ENCODE measurements at places on chromosomes 2 and 18.

GRCh38 chr2:134282629-134283400 is 28.9 kb downstream of the MGAT5 start:
- DNase-seq = no peak

- peak; percentile 10 for DNase-seq
These were observed 18.7 kb upstream of the NUP35 start for GRCh38 chr2:183105402-183106134.

DNA sequence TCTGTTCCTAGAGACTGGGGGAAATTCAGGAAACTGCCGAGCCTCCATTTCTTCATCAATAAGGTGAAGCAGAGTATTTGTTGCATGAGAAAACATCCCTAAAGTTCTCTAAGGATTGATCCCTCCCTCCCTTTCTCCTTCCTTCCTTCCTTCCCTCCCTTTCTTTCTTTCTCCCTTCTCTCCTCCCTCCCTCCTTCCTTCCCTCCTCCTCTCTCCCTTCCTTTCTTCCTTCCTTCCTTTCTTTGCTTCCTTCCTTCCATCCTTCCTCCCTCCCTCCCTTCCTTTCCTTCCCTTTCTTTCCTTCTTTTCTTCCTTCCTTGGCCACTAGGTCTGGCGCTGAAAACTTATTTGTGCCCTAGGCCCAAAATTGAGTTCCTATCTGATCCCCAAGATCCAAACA is 47.2 kb upstream of the PMAIP1 start:
- DNase-seq = no peak

- no peak for DNase-seq
These were observed 1311.1 kb upstream of the NRXN1 start for GRCh38 chr2:52343010-52343409.

DNA sequence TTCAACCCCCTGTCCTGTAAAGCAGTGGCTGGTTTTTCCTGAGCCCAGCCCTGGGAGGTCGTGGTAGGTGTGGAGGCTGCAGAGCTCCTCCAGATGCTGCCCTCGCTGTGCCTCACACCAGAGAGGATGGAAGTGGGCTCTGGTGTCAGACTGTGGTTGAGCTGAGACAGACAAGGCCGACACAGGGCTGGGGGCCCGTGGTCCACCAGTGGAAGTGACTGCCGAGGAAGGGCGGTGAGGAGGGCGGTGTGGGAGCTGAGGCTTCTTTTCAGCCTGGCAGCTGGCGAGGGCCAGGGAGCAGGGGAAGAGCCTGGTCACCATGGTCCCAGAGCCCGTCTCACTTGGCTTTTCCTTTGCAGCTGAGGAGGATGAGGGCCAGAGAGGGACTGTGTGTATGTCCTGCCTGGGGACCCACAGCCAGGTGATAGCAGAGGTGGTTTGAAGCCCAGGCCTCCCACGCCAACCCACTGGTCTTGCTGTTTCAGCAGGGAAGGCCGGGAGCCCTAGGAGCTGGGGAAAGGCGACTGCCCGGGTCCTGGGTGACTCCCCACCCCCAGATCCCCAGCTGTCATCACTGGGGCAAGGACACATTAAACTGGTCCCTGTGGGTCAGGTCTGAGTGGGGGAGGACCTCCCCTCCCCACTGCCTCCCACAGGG is 8.5 kb downstream of the SFTPB start:
- DNase-seq = no peak

DNA sequence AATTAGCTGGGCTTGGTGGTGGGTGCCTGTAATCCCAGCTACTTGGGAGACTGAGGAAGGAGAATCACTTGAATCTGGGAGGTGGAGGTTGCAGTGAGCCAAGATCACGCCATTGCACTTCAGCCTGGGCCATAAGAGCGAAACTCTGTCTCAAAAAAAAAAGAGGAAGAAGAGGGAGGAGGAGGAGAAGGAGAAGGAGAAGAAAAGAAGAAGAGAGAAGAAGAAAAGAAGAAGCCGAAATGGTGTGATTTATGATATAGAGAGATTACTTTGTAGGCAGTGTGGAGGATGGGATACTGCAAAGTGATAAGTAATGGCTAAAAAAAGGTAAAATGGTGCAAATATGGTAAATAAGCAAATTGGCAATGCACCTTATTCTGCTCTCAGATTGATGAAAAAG is 25.1 kb downstream of the THNSL2 start:
- DNase-seq = no peak

DNA sequence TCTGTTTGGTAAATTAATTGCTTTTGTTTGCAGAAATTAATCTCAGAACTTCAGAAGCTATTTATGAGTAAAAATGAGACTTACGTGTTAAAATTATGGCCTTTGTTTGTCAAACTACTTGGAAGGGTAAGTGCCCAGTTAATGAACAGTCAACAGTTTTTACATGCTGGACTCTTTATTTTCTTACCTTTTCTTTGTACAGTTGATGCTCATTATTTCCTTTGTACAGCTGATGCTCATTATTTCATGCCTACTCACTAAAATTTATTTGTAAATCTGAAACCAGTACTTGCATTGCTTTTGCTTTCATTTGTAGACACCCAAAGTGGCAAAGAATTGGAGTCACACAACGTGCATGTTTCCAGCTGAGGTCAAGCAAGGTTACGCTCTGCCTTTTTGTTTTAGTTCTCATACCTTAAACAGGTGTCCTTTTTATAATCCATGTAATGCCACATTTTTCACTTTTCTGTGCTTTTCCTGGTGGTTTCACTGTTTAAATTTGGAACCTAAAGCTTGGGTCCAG is 13.3 kb downstream of the RIF1 start:
- DNase-seq = no peak

GRCh38 chr2:70247364-70248180 is 856 bp downstream of the TIA1 start:
- DNase-seq = peak; percentile 20

DNA sequence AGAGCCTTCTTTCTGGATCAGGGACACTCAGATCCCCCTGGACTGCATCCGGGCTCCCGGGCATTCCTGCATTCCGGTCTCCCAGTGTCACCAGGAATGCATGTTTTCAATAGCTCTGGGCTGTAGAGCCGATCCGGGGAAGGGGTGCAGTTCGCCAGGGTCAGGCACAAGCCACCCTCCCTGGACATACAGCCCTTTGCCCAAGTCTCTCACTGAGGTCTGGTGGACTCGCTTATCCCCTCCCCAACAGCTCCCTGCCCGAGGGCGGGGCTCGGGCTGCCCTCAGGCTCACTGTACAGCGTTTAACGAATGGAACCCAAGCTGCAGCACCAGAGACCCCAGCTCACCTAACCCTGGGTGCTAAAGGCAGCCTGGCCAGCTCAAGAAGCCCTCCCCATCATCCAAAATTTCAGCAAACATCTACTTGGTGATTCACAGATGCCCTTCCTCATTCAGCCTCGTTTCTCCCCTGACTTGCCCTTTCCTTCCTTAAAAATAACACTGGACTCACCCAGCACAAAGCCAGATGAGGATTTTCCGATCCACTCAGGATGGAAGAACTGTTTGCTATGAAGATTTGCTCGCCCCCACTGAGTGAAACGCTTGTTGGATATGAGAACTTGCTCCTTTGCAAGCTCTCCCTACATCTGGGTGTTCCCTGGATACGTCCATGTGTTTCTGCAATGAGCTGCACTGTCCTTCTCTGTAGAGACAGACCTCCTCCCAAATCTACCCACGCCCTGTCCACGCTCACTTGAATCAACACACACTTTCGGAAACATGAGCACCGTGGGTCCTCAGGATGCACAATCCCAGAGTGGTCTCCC is 58.1 kb downstream of the PXDN start:
- DNase-seq = peak; percentile 29

DNA sequence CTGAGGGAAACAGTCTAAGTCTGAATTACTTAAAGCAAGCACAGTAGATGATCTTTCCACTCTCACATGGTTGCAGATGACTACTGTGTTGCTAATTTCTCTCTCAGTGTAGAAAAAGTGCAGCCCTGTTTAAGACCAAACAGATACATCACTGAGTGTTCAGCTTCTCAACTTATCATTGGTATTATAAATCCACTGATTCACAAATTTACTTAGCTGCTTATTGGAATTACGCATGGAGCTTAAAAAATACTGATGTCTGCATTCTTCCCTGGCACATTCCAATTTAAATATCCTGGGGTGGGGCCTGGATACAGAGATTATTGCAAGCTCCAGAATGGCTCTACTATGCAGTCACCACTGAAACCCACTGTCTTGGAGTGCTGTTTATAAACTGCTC is 411.2 kb downstream of the RND3 start:
- DNase-seq = peak; percentile 55

GRCh38 chr2:241762321-241762932 is 14.2 kb upstream of the GAL3ST2 start:
- no peak for DNase-seq

DNA sequence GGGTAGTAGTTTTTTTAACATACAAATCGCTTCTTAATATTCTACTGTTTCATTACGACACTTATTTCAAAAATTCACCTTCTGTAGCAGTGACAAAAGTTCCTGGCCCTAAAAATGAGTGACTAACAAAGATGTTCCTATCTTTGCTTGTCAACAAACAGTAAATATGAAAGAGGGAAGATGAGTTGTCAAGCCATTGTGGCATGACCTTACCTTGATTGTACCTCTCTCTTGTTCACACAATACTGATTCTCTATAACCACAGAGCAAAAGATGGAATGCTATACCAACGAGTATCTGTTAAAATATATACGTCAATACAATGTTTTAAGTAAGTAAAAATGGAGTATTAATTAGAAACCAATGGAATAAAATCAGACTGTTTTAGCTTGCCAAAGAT is 14.7 kb upstream of the GCG start:
- DNase-seq = no peak

- DNase-seq = no peak
These were observed 323.3 kb downstream of the TGIF1 start for GRCh38 chr18:3773303-3773702.

- no peak for DNase-seq
These were observed 14.9 kb downstream of the ICOS start for GRCh38 chr2:203951366-203951902.

DNA sequence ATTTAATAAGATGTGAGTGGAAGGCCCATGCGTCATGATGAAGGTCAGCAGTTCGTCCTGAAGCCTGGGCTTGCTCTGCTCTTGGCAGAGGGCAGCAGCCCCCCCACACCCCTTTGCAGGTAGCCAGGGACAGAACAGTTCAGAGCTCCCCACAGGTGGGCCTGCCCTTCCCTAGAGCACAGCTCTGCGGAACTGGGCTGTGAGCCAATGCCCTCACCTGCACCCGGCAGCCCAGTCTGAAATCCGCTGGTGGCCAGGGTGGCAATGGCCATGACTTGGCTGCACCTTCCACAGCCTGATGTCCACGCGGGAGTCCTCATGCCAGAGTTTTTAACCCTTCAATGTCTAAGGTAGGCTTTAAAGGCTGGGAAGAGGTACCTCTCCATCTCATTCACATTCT is 136.7 kb downstream of the ACKR3 start:
- DNase-seq = no peak

DNA sequence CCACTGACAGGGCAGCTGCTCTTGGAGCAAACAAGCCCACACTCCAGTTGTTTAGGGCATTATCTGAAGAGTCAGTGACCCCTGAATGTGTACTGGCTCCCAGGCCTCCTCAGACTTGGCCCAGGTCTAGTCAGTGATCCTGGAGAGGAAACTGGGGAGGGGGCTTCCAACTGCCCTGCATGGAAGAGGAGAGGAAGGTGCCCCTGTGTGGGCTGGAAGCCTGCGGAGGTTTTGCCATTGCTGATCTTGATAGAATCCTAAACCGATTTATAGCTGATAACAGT is 197.4 kb downstream of the MGAT5 start:
- DNase-seq = no peak

DNA sequence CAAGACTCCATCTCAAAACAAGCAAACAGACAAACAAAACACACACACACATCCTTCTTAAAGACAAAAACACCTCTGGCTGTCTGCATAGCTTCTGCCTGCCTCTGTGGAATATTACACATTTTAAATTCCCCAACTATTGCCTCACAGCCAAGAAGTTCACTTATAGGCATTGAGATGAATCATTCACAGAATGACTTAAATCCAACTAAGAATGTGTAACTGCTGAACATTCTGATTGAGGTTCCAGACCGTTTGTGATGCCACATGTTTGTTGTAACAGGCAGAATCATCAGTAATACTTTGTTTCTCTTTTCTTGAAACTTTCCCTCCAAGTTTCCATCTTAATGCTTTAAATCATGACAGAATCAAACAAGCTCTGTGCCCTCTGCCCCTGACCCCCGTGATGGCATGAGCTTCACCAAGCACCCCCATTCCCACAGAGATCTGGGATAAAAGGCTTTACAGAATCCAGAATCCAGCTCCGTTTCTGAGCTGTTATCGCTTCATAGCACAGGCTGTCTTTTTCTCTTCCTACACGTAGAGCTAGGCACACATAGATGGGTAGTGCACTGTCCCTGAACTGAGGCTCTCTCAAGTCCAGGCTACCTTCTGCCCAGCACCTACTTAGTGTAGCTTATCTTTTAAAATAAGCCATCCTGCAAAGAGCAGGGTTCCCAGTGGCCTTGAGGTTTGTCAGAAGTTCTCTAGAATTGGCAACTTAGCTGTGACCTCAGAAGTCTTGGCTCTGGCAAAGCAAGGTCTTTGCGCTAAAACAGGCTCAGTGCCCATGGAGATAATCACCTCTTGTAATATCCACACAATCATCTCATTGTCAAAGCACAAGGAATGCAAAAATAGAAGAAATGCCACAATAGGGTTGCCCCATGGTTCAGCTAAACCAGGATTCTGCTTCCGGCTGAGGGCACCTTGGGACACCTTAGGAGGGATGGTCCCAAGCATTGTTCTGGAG is 32.9 kb downstream of the EPAS1 start:
- peak; percentile 96 for DNase-seq

GRCh38 chr2:154556146-154556545 is 142.3 kb upstream of the KCNJ3 start:
- no peak for DNase-seq

DNA sequence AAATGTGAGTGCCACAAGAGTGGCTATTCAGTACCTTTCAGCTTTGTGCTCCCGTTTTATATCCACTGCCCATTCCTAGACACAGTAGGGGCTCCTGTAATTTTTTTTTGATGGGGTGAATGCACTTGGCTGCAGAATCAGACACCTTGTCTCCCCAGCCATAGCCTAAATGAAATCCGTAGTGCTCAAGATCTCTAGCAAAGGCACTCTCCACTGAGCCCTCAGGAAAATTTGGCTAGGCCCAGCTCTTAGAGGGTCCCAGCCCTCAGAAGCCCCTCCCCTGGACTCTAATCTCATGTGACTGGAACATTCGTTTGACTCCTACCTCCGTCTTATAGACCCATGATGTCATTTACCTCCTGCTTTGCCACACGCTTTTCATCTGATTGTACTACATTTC is 323.9 kb downstream of the SMAD2 start:
- no peak for DNase-seq
